ENCODE measurements at places on chromosomes 1 and 21.

DNA sequence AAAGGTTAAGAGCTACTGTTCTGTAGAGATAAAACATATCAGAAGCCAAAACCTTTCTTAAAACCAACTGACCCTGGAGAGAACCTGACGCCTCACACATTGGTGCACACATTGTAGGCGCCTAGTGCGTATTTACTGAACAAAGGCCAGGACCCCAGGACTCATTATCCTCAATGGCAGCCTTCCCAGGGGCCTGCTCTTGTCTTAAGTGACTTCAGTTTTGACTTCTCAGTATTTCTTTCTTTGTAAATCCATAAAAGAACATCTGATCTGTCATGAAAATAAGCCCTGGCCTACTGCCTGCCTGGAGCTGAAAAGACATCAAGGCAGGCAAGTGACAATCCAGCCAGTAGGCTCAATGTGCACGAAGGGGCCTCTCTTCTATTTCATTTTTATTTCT lies 27.6 kb downstream of the ABCA4 start:
- no peak for DNase-seq

- DNase-seq, result peak; percentile 31
These were observed 103.2 kb upstream of the DYNLT5 start for GRCh38 chr1:66648901-66649595.

- DNase-seq, result no peak
These were observed 5.2 kb downstream of the TAS1R1 start for GRCh38 chr1:6560267-6560666.

DNA sequence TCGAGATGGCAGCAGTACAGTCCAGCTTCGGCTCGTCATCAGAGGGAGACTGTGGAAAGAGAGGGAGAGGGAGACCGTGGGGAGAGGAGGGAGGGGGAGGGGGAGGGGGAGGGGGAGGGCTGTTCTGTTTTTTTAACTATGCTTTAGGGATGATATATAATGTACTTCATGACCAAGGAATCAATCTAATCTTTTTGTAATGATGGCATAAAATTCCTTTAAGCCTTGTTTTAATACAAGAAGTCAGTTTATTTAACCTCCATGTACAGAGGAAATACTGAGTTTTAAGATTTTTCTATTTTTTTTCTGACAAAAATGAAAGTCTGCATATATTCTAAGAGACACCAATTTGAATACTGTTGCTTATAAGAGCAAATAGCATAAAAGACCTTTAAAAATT lies 41.9 kb downstream of the PTBP2 start:
- DNase-seq, result no peak

DNA sequence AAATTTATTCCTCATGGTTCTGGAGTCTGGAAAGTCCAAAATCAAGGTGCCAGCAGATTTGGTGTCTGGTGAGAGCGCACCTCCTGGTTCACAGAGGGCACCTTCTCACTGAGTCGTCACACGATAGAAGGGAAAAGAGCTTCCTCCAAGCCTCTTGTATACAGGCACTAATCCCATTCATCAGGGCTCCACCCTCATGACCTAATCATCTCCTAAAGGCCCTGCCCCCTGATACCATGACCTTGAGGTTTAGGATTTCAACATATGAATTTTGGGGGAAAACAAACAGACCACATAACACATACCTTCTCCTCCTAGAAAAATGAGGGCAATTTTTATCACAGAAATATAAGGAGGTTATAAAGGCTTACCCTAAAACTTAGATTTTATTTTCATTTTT lies 88.0 kb upstream of the NFIA start:
- DNase-seq, result no peak

GRCh38 chr1:243213045-243213787 lies 41.9 kb downstream of the CEP170 start:
- DNase-seq, result no peak

DNA sequence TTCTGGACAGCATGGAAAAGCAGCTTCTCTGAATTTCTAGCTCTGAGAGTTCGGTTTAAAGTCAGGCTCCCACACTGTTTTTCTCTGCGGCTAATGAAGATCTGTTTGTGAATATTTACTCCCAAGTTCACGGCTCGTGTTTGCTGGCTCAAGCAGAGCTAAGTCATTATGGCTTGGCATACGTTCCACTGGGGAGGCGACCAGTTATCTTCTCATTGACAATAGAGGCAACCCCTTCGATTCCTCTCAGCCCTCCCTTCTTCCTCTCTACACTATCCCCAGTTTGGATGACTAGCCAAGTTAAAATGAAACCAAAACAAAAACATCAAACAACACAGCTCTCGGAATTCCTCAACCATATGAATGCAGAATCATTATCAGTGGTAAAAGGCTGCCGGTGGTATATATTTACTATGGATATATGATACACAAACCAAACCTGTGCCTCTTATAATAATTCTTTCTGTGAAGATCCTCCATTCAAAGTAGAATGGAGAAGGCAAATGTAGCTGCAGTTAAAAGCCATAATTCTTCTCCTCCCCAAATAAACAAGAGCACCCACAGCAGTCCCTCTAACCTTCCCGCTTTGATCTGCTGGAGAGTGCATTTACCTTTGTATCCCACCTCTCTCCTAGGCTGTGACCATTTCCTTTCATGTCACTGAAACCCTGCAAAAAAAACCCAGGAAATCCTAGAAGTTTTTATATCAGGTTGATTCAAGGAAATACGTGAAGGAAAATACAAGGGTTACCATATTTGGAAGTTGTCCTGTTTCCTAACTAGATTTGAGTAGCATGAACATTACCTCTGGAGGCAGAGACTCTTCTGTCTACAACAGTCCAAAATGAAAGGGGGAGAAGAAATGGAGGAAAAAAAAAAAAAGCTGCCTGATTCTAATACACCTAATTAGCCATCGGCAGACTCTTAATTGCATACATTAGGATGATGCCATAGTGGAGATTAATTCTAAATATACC lies 108.3 kb upstream of the USH2A start:
- DNase-seq, result peak; percentile 50

DNA sequence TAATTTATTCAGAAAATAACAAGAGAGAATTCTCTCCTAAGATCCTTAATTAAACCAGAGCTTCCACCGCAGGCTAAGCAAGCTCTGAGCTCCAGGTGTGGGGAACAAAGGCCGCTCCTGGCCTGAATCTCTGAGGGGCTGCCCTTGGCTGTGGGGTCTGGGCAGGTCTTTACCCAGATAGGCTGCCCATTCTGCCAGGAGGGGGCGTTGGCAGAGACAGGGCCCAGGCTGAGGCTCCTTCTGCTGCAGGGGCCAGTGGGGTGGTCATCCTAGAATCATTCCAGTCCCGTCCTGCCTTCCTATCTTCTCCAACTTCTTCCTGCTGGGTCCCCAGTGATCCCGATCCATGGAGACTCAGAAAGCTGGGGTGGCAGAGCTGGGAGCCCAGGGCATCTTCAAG lies 82.9 kb upstream of the POU3F1 start:
- no peak for DNase-seq

DNA sequence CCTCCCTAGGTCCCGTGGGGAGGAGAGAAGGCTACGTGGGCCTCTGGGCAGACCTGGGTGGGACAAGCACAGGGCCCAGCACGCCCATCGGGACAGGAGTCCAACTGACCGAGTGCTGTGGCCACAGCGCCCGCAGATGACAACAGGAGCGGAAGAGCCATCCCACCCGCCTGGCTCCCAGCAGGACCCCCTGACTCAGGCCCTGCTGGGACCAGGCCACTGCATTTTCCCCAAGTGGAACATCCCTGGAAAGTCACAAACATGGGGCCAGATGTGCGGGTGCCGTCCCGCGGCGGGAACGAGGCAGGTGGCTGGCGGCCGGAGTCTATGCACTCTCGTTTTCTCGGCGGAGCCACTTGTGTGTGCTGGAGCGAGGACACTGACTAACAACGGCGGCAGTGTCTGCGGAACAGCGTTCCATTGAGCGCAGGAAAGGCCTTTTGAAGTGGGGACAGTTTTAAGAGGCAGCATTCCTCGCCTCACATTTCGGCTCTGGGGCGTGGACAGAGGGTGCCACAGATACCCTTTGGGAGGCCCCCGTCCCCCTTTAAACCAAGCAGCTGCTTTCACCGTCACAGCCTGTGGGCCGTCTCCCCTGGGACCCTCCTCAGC lies 93.7 kb upstream of the ARHGEF16 start:
- no peak for DNase-seq

DNA sequence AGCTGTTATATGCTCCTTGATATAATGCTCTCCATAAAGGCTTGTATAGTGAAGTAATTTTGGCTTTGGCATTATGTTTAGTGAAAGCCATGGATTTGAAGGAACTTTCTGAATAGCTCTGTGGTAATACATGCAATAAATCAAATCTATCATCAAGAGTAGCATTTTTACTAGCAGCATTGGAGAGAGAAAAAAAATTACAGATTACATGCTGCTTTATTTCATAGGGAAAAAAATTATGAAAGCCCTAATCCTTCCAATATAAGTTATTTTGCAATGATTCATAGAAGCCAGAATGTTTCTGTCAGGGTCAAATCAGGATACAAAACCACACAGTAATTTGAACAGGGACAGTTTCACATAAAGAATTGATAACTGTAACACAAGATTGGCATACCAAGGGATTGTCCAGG lies 250.0 kb downstream of the SPATA17 start:
- no peak for DNase-seq

DNA sequence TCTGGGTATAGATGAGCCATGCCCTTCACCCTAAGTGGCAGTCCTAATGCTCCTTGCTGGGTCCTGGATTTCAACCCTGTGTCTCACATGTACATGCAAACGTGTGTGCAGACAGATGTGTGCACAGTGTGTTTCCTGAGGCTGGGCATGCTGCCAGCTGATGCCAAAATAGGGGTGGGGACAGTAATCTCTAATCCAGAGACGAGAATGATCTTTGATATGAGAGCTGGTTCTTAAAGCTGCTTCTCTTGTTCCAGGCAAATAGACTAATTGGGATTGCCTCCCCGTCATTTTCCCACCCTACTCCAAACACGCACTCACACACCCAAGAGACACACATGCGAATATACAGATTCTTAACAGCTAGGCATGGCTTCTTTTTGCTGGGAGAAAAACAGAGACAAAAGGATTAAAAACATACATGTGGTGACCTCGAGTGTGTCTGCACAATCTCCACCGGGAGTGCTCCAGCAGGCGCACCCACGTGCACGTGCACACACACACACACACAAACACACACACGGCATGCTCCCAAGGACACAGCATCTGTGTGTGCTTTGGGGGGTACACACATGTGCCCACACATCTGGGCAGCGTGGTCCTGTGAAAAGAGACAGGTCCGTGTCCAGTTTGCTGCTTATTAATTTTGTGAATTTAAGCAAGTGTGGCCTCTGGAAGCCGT lies 102.1 kb upstream of the ZBTB40 start:
- no peak for DNase-seq

- no peak for DNase-seq
These were observed 45.3 kb downstream of the SETD4 start for GRCh38 chr21:36015045-36015444.

Data from kidney glomerular epithelial cell (primary cell).